ENCODE measurements at places on chromosomes 2 and 18.

GRCh38 chr2:202158796-202159195, 79.6 kb downstream of the SUMO1 start:
- no peak for DNase-seq

GRCh38 chr18:2102022-2102421, 469.3 kb downstream of the METTL4 start:
- no peak for DNase-seq

- DNase-seq, result no peak
Observed at GRCh38 chr2:118763797-118764196, 83.7 kb downstream of the EN1 start.

DNA sequence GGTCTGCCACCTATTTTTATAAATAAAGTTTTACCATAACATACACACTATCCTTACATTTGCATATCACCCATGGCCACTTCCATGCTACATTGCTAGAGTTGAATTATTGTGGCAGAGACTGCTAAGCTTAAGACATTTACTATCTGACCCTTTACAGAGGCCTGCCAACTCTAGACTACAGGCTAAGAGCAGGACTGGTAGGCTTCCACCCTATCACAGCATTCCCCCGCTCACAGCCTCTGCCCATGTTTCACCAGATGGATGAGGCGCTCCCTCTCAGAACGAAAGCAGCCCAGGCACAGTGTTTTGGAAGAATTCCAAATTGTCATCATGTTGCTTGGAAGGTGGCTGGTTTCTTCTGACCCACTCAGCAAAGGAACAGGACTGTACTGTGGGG, 91.7 kb upstream of the SLC35G4 start:
- no peak for DNase-seq

DNA sequence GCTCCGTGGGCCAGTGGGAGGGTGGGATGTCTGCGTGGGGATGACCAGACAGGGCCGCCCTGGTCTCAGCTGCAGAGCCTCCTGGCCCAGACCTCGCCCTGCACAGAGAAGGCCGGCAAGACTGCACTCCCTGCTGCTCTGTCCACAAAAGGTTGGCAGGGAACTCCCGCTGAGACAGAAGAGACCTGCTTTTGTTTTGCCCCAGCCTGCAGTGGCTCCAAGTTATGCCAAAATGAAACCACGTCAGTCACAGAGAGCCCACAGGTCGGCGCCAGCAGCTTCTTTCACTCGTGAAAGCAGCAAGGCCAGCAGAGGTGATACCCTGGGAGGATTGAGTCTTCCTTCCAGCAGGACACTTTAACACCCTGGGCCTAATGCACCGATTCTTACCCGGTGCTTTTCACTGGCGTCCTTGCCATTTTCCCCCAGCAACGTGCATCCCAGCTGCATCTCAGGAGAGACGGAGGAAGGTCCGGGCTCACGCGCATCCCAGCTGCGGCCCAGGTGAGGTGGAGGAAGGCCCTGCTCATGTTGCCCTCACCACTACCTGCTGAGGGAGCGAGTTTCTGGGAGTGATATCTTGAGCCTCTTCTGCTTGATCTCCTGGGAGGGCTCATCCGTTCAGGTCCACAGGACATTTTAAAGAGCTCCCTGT, 22.1 kb upstream of the CTDP1 start:
- DNase-seq, result no peak

DNA sequence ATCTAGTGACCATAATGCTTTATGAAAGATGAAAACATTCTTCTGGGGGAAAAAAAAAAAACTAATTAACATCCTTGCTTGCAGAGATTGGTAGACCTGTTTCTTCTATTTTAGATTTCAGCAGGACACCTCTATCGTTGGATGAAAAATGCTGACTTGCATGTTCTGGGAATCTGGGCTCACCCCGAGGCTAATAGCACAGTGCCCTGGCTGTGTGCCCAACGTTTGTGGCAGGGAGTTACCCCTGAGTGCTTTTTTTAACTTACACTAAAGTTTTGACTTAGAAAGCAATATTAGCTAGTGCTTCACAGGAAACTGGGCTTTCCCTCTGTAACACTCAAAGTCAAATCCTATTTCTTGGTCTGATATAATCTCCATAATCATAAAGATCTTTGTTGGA, 233.2 kb downstream of the SLC8A1 start:
- DNase-seq, result peak; percentile 90

- DNase-seq, result no peak
Observed at GRCh38 chr2:71672826-71673795, 219.8 kb downstream of the DYSF start.
